ENCODE measurements at places on chromosomes 2 and 18.

- ATAC-seq = no peak
These were observed 7.5 kb upstream of the ZNF516 start for GRCh38 chr18:76502551-76502950.

GRCh38 chr2:23769364-23769763 lies 157.6 kb downstream of the ATAD2B start:
- ATAC-seq = no peak

- no peak for ATAC-seq
These were observed 109.0 kb downstream of the ACAA2 start for GRCh38 chr18:49704334-49704733.

- no peak for ATAC-seq
These were observed 437.4 kb downstream of the EPHA4 start for GRCh38 chr2:221134718-221135117.
